ENCODE measurements at places on chromosomes 3 and 15. TPM values are rescaled to one million over a fixed set of nuclear protein-coding genes. Genes with fewer than 3 reads are reported as not detected.

DNA sequence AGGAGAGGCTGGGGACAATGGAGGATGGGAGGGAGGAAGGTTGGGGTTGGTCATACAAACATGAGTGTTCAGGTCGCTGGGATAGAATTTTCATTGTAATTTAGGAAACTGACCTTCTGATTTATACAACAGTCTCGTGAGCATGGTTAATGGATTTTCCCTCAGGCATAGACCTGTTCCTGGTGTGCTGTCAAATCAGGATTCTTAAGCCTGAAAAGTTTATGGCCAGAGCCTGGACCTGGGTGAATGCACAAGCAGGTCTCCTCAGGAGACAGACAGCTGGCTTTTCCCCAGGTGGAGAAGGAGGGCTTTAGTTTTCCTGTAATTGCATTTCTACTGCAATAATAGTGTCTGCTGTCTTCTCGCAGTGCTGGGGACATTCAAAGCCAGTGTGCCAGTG is 338.0 kb downstream of the SHQ1 start:
- no peak overlapping the region for H3K27ac ChIP-seq
- DNase-seq: no peak
- no peak overlapping the region for H3K4me3 ChIP-seq
- H3K27me3 ChIP-seq: no peaks in the 10 kb centered on the region
- H3K36me3 ChIP-seq: no peaks in the 10 kb centered on the region

GRCh38 chr15:45439521-45440260 is 61.3 kb upstream of the GATM start:
- DNase-seq: peak; percentile 70
- H3K4me1 ChIP-seq: peaks cover 49% of the 10 kb centered on the region
- H3K36me3 ChIP-seq: no peaks in the 10 kb centered on the region
- no peaks in the 10 kb centered on the region for H3K27me3 ChIP-seq
- peak overlapping the region; percentile 84 for H3K27ac ChIP-seq

DNA sequence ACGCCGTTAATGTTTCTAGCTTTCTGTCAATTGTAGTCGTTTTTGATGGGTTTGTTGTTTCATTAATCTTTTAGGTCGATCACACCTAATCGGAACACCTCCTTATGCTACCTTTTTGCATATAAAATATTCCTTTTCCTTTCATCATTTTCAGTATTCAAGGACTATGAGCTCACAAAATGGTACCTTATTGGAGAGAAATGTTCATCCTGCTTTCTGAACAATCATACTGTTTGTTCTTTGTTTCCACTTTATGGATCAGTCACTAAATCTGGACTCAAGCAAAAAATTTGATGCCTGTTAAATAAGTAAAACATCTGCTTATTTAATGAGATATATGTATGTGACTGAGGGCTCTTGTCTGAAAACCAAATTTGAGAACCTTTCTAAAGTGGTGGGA is 1.1 kb downstream of the KIF15 start:
- H3K4me1 ChIP-seq: peaks cover 18% of the 10 kb centered on the region
- peaks cover 12% of the 10 kb centered on the region for H3K36me3 ChIP-seq
- H3K27me3 ChIP-seq: no peaks in the 10 kb centered on the region
- DNase-seq: no peak

DNA sequence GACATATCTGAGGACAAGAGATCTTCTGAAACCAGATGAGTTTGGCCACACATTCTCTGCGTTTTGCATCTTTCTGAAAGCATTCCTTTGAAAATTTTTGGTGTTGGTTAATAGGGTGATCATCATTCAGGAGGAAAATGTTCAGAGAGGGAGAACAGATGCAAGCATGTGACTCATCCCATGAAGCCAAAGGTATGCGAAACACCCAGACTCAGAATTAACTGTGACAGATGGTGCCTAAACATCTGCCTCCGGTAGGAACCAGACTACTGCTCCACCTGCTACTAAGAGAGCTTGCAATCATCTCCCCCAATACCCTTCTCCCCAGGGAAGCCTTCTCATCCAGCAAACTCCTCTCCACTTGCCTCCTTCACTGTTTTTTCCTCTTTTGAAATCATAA is 46.2 kb downstream of the TRIM69 start:
- no peaks in the 10 kb centered on the region for H3K4me1 ChIP-seq
- H3K27ac ChIP-seq: no peak overlapping the region
- no peak overlapping the region for H3K4me3 ChIP-seq
- H3K27me3 ChIP-seq: no peaks in the 10 kb centered on the region
- H3K36me3 ChIP-seq: no peaks in the 10 kb centered on the region

DNA sequence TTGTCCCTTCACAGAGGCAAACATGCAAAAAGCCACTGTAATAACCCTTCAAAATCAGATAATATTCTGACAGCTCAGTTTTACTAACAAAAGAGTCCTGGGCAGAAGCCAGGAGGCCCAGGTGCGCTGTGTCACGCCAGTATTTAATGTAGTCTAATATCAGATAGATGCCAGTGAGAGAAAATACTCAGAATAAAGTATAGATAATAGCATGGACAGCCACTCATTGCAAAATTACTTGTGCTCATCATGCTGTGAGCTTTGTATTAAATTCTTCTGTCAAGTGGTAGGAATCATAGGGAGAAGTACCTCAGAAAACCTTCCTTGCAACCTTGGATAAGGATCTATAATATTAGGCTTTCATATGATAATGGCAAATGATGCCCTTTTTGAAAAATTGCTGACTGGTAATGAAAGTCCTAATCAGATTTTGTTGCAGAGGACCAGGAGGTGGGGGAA is 1154.3 kb downstream of the ROBO1 start:
- no peaks in the 10 kb centered on the region for H3K4me1 ChIP-seq
- DNase-seq: no peak
- H3K27ac ChIP-seq: no peak overlapping the region
- no peak overlapping the region for H3K4me3 ChIP-seq
- no peaks in the 10 kb centered on the region for H3K36me3 ChIP-seq

DNA sequence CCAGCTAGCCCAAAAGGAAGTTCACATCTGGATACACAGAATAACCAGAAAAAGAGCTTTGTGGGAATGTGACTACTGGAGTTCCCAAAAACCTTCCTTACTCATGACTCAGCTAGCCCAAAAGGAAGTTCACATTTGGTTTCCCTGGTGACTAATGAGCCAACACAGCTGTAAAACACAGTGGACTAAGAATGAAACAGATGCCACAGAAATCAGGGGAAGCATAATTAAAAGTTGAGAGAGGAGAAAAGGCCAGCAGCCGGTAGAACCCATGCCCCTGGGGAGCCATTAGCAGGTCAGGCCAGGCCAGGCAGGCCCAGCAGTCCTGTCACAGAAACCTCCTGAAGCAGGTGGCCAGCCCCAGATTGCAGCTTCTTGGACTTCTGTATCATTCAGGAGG is 130.3 kb downstream of the GHSR start:
- no peak overlapping the region for H3K4me3 ChIP-seq
- H3K27me3 ChIP-seq: no peaks in the 10 kb centered on the region
- peak overlapping the region; percentile 81 for H3K27ac ChIP-seq
- no peaks in the 10 kb centered on the region for H3K36me3 ChIP-seq

GRCh38 chr3:196122021-196122687 is 40.3 kb upstream of the TFRC start:
- no peak for DNase-seq
- no peaks in the 10 kb centered on the region for H3K27me3 ChIP-seq
- H3K4me1 ChIP-seq: no peaks in the 10 kb centered on the region
- no peak overlapping the region for H3K27ac ChIP-seq
- H3K4me3 ChIP-seq: no peak overlapping the region

DNA sequence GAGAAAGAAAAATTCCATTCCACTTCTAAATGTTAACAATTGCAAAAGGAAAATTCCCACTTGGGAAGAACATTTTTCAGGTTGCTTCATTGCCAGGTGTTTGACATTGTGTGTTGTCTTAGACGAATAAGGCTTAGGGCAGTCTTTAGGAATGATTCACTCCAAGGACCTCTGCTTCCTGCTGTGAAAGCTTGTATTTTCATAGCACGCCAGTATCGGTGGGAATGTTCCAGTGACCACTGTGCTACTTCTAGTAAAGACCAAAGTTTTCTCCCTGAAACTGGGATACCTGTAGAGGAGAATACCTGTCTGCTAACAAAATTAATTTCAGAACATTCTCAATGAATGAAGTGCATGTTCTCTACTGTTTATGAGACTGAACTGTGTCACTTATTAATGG is 64.1 kb downstream of the CDIN1 start:
- no peak overlapping the region for H3K27ac ChIP-seq
- no peaks in the 10 kb centered on the region for H3K36me3 ChIP-seq
- no peaks in the 10 kb centered on the region for H3K27me3 ChIP-seq
- DNase-seq: no peak
- H3K4me1 ChIP-seq: no peaks in the 10 kb centered on the region

DNA sequence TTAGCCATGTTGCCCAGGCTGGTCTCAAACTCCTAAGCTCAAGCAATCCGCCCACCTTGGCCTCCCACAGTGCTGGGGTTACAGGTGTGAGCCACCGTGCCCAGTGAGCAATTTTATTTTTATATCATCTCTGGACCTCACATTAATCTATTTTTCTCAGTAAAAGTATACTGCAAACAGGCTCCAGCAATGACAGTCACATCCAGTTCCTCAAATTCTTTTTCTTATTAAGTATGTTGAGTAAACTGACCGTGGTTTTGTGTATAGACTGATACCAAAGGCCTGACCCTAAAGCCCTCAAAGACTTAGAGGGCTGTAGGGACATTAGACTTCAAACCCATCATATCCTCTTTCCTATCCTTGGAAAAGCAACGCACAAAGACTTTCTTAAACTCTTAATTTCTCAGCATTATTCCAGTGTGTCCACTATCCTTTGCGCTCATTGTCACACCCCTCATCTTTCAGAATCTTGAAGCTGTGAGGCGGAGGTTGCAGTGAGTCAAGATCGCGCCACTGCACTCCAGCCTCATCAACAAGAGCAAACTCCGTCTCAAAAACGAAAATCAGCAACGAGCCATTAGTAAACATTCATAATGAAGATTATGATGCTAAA is 2.0 kb downstream of the NGLY1 start:
- peaks cover 7% of the 10 kb centered on the region for H3K4me1 ChIP-seq
- no peaks in the 10 kb centered on the region for H3K27me3 ChIP-seq
- no peak overlapping the region for H3K4me3 ChIP-seq
- no peak overlapping the region for H3K27ac ChIP-seq
- H3K36me3 ChIP-seq: peaks cover 11% of the 10 kb centered on the region

ATP13A4 gene
- 5.6 TPM for total RNA-seq

RASGRP1 gene
- total RNA-seq: 0.40 TPM

TM6SF1 gene
- total RNA-seq: 1.7 TPM

SPINK8 gene
- not detected for total RNA-seq

Measured in transverse colon (tissue), 4 donors.